ENCODE measurements at places on chromosomes 16 and 17.

GRCh38 chr17:19724501-19725420, 8.4 kb upstream of the SLC47A2 start:
- DNase-seq = no peak

- DNase-seq = no peak
These were observed 546.0 kb upstream of the PSMD7 start for GRCh38 chr16:73750639-73751038.

GRCh38 chr17:73481676-73482075, 162.6 kb downstream of the SDK2 start:
- DNase-seq = no peak

DNA sequence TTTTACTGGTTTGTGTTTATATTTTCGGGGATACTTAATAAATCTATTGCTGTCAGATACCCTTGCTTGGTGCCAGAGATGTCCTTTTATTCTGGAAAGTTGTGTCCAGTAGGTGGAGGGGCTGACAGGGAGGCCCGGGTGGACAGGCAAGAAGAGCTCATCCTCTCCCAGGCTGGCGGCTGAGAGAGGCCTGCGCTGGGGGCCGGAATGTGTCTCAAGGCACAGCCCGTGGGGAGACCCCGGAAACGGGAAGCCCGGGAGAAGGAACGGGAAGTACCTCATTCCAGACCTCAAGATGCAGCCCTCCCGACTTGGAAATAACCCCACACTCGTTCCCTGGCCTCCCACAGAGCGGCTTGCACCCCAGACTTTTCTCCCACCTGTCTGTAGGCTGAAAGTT, 12.5 kb upstream of the DEF8 start:
- no peak for DNase-seq

DNA sequence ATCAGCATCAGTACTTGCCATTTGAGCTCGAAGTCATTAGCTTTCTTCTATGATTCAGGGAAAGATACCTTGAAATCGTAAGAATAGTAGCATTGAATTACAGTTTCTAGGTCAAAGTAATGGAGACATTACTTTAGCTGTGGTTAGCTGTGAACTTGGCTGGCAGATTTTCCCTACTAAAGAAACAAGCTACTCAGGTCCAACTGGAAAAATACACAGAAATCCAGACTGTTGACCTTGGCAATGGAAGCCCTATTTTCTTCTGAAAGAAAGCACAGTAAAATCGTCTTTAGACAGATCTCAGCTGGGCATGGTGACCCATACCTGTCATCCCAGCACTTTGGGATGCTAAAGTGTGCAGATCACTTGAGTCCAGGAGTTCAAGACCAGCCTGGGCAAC, 13.4 kb upstream of the DNAJA2 start:
- DNase-seq = no peak

DNA sequence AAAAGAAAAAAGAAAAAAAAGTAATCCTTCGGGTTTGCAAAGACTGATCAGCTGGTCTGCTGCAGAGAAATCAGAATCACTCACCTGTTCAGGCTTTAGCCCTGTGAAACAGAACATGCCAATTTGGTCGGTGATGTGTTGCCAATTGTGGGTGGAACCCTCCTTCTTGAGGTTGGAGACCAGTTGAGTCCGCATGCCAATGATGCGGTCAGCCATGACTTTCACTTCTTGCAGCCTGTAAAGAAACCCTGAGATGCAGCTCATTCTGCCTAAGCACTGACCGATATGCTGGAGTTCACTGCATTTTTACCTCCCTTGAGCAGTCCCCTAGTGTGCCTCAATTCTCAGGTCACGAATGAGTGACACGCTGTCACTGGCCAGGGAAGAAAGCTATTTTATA, 24.8 kb upstream of the SLC38A7 start:
- no peak for DNase-seq

DNA sequence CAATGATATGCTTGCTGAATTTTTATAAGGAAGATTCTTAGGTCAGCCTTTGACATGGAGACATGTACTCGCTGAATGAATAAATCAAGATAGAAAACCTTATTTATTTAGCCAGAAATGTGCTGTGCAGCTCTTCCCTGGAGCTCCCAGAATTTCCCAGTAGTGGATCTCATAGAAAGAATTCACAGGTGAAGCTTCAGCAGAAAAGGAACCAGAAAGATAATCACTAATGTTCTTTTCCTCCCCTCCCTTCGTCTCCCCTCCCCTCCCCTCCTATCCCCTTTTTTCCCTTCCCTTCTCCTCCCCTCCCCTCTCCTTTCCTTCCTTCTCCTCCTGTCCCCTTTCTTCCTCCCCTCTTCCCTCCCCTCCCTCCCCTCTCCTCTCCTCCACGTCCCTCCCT, 158.2 kb downstream of the MAP2K6 start:
- no peak for DNase-seq

GRCh38 chr16:52398021-52398420, 148.9 kb downstream of the TOX3 start:
- DNase-seq = no peak

- DNase-seq = no peak
These were observed 11.1 kb downstream of the ITFG1 start for GRCh38 chr16:47449788-47450187.

- no peak for DNase-seq
These were observed 773 bp downstream of the BLTP2 start for GRCh38 chr17:28643983-28644786.

DNA sequence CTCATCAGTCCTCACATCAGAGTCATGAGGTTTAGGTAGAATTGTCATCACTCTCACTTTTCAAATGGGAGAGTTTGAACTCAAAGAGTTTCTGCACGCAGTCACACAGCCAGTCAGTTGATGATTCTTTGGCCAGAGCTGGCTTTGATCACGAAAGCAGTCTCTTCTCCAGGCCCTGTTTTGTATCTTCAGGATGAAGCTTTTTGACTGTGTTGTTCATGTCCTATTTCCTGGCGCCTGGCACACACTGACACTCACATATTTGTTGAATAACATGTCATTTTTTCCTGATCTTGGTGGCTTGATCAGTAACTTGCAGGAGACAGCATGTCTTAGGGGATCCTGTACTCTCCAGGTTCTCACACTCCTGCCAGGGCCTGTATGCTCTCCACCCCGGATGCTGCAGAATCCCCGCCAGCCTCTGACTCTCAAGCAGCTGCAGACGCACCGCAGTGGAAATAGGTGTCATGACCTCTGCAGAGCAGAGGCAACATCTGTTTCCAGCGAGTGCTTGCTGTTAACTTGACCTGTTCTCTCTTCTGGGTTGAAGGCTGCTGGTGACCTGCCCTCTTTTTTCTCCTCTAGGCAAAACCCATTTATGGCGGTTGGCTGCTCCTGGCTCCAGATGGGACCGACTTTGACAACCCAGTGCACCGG, 33.0 kb downstream of the MPRIP start:
- DNase-seq = no peak

- no peak for DNase-seq
These were observed 53.7 kb upstream of the C17orf78 start for GRCh38 chr17:37322106-37322505.

DNA sequence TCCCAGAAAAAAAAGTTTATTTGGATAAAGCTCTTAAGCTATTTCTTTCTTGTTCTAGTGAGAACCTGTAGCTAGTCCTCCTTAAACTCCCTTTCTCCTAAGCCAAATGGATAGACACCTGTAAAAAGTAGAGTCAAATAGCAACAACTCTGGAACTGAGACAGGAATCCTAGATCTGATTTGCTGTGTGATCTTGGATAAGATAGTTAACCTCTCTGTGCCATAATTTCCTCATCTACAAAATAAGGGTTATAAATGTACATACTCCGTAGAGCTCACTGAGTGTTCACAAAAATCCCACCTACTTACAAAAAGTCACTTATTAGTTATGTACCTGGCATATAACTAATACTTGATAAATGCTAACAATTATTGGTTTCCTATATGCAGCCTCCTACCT, 270.3 kb downstream of the ABCC12 start:
- no peak for DNase-seq

DNA sequence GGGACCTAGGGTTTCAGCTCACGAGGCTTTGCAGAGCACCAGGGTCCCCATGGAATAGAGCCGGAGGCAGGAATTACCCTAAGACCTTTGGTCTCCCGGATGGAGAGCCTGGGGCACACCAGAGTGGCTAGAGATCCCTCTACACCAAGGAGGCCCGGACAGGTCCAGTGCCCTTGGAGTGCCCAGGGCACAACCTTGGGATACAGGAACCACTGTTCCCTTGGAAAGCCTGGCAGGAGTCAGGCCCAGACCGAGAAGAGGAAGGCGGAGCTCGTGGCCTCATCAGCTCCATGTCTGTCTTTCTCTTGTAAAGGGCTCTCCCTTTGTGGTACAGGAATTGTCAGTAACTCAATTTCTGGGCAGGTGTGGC, 3.8 kb upstream of the DBNDD1 start:
- no peak for DNase-seq

- no peak for DNase-seq
These were observed 870.2 kb upstream of the GOT2 start for GRCh38 chr16:59604354-59604753.

- no peak for DNase-seq
These were observed 25.9 kb downstream of the GRIN2C start for GRCh38 chr17:74833501-74834377.

- DNase-seq = no peak
These were observed 419 bp downstream of the RAB37 start for GRCh38 chr17:74737299-74738050.

- no peak for DNase-seq
These were observed 166.9 kb downstream of the LGALS9B start for GRCh38 chr17:20300436-20300934.

DNA sequence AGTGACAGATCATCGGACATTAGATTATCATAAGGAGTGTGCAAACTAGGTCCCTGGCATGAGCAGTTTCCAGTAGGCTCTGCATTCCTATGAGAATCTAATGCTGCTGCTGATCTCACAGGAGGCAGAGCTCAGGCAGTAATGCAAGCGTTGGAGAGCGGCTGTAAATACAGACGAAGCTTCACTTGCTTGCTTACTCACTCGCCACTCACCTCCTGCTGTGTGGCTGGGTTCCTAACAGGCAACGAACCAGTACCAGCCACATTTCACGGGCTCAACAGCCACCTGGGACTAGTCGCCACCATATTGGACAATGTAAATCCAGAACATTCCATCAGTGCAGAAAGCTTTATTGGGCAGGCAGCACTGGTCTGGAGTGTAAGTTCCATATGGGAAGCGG, 7.7 kb downstream of the JPH3 start:
- DNase-seq = no peak

DNA sequence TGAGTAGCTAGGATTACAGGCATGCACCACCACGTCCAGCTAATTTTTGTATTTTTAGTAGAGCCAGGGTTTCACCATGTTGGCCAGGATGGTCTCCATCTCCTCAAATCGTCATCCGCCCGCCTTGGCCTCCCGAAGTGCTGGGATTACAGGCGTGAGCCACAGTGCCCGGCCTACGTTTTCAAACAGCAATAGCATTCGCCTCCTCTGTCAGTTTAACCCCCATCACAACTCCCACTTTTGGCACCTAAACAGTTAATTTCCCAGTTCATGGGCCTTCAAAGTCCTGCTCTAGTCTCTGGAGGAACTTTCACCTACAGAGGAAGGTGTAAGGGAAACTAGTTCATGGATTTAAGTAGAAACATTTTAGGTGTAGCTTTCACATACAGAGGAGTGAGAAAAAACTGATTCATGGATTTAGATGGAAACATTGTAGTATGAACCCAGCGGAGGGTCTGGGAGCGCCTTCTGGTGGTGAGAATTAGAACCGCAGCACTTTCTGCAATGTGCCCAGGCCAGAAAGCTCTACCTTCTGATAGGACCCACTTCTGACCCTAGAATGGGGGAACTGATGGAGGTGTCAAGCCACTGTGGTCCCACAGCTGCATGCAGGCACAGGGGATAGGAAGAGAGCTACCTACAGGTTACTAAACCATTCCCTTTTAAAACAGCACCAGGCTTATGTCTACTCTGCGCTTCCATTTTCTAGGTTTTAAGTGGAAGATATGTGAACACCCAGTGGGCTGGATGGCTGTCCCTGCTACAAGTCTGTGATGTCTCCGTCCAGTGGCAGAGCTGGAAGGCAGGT, 12.0 kb upstream of the MEOX1 start:
- DNase-seq = no peak

- no peak for DNase-seq
These were observed 8.2 kb upstream of the TBKBP1 start for GRCh38 chr17:47685556-47686275.

- no peak for DNase-seq
These were observed 59.1 kb downstream of the TIMM22 start for GRCh38 chr17:1055751-1056645.

DNA sequence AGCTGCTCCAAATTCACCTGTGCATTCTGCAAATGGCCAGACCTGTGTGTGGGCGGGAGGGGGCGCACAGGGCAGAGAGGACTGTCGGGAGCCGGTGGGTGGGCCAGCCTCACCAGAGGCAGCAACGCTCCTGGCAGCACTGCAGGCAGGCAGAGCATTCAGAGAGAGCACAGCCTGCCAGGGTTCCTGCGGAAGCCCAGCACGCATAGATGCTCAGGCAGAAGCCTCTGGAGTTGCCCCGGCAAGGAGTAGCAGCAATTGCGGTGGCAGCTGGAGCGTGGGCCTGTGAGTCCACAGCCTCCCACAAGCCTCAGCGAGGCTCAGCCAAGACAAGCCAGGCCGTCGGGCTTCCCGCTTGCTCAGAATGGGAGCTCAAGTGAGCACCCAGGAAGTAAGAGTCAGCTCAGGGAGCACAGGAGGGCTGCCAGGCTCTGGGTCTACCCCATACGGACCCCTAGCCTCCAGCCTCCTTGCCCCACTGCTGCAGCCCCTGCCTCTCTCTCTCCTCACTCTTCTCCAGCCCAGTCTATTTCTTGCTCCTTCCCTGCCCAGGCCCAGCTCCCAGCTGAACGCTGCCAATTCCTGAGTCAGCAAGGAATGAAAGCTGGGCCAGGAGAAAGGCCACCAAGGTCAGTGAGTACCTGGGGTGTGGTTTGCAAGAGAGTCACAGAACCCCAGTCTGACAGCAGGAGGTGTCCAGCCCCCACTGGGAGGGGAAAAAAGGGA, 9.6 kb downstream of the EMC6 start:
- DNase-seq = no peak
